ENCODE measurements at places on chromosomes 1 and 21. TPM values are rescaled to one million over a fixed set of nuclear protein-coding genes. Genes with fewer than 3 reads are reported as not detected.

Gene SMIM1
- 7.0 TPM for total RNA-seq

DNA sequence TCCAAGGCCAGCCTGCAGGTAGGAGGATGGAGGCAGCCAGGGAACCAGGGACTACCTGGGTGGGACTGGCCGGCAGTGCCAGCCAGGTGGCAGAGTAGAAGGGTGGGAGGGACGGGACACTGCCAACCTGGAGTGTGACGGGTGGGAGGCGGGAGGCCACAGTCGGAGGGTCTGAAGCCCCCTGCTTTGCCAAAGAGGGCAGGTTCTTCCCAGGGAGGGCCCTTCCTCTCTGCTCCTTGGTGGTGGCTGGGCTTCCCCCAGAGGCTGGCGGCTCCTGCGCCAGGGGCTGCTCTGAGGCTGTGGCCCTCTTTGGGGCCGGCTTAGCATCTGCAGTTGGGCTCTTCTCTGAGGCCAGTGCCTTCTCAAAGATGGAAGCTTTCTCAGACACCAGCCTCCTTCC lies 8.7 kb upstream of the TNNT2 start:
- peaks cover 15% of the 10 kb centered on the region for H3K36me3 ChIP-seq
- no peaks in the 10 kb centered on the region for H3K27me3 ChIP-seq
- no peak overlapping the region for H3K27ac ChIP-seq
- no peak overlapping the region for H3K4me3 ChIP-seq
- no peak for DNase-seq
- H3K4me1 ChIP-seq: peaks cover 7% of the 10 kb centered on the region

DNA sequence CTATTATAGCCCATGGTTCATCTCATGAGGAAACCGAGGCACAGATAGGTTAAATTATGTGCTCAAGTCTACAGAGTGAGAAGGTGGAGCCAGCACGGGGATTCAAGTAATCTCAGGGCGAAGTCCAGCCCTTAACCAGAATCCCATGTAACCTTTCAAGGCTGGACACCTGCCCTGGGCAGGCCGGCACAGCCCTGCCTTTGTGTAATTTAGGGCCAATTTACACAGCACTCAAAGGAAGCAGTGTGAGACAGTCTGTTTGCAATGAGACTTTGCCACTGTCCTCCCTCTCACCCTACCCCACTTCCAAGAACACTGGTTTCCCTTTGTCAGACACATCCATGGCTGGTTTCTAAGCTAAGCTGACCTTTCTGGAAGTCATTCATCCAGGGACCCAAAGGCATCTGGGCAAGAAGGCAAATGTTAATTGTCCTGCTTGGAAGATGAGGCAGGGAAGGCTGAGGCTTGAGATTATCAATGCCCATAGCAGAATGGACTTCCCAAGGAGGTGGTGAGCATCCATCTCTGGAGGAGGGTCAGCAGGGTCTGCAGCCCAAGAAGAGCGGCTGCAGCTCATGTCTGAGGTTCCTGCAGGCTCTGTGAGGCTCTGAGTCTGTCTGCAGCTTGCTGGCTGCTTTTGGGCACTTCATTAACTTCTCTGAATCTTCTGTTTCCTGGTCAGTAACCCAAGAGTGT lies 159.2 kb downstream of the TRABD2B start:
- H3K4me1 ChIP-seq: no peaks in the 10 kb centered on the region
- no peaks in the 10 kb centered on the region for H3K36me3 ChIP-seq
- DNase-seq: no peak
- no peak overlapping the region for H3K4me3 ChIP-seq

- H3K27me3 ChIP-seq: no peaks in the 10 kb centered on the region
- no peaks in the 10 kb centered on the region for H3K36me3 ChIP-seq
- no peak overlapping the region for H3K4me3 ChIP-seq
- no peak for DNase-seq
- H3K4me1 ChIP-seq: peaks cover 12% of the 10 kb centered on the region
Measured at GRCh38 chr21:43304621-43305335, 122.2 kb downstream of the SIK1 start.

Gene NCAM2
- 0.82 TPM for total RNA-seq

GRCh38 chr1:201870397-201870796 lies 18.3 kb upstream of the SHISA4 start:
- DNase-seq: no peak
- H3K4me1 ChIP-seq: no peaks in the 10 kb centered on the region
- peaks cover 12% of the 10 kb centered on the region for H3K36me3 ChIP-seq
- no peaks in the 10 kb centered on the region for H3K27me3 ChIP-seq
- H3K27ac ChIP-seq: no peak overlapping the region

DNA sequence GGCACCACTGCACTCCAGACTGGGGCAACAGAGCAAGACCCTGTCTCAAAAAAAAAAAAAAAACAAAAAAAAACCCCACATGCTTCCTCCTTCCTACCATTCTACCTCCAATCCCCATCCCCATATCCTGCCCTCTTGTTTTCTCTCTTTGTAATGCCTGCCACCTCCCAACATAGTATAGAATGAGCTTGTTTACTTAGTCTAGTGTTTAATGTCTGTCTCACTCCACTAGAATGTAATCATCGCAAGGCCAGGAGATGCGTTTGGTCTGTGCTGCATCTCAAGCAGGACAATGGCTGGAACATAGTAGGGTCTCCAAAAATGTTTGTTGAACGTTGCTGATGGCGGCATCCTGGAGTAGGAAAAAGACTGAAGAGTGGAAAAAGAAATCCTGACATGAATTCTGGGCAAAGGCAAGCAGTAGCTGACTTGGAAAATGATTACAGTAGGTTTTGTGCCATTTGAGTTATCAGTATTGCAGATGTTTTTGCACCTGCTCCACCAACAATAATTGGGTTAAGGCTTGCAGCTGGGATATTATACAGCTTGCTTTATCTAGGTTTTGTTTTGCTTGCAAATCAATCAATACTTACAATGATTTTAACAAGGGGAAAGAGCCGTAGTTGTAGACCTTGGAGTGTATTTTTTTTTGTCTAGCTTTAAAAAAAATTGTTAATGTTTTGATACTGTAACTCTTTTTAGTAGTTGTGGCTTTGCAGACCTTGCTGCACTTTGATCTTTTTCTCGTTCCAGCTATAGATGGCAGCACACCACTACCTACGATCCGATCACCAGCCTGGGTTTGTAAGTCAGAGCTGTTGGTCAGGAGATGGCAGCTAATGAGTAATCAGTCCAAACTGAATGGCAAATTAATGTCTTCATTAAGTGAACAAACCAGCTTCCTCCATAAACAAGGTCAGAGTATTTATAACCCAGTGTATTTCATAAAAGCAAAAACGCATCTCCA lies 62.4 kb downstream of the BACH1 start:
- no peaks in the 10 kb centered on the region for H3K4me1 ChIP-seq
- peaks cover 5% of the 10 kb centered on the region for H3K36me3 ChIP-seq
- no peaks in the 10 kb centered on the region for H3K27me3 ChIP-seq
- H3K4me3 ChIP-seq: no peak overlapping the region
- H3K27ac ChIP-seq: no peak overlapping the region

DNA sequence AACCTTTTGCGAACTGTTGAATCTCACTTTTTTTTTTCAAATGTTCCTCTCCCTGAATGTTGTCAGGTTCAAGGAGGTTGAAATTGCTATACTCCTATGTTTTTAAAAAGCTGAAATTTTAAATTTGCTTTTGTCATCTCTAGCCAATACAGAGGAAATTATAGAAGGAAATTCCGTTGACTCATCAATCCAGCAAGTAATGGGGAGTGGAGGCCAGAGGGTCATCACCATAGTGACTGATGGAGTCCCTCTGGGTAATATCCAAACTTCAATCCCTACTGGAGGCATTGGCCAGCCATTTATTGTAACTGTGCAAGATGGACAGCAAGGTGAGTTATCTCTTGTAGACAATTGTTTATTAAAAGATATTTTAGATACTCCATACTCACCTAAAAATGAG lies 36.3 kb downstream of the GABPB2 start:
- no peak overlapping the region for H3K27ac ChIP-seq
- no peaks in the 10 kb centered on the region for H3K27me3 ChIP-seq
- no peaks in the 10 kb centered on the region for H3K4me1 ChIP-seq
- H3K36me3 ChIP-seq: peaks cover 3% of the 10 kb centered on the region
- DNase-seq: no peak
- no peak overlapping the region for H3K4me3 ChIP-seq

GRCh38 chr1:240701412-240701811 lies 89.5 kb upstream of the GREM2 start:
- DNase-seq: no peak
- H3K36me3 ChIP-seq: no peaks in the 10 kb centered on the region
- no peak overlapping the region for H3K4me3 ChIP-seq
- no peaks in the 10 kb centered on the region for H3K4me1 ChIP-seq
- no peak overlapping the region for H3K27ac ChIP-seq
- no peaks in the 10 kb centered on the region for H3K27me3 ChIP-seq

Gene REG4
- not detected for total RNA-seq

DNA sequence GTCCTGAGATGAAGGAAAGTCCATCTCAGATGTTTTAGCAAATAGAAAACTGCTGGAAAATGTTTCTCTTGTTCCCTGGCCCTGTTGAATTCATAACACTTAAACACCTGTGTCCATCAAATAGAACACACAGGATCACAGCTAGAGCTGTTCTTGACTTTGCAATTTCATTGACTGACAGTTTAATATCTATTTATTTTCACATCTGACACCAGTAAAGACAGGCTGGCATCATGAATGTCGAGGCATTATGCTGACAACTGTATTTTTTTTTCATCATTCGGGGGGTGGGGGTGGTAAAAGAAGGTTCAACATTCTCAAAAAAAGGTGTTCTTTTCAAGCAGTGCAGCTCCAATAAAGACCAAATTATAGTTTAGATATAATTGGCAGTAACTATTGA lies 591.2 kb upstream of the PTBP2 start:
- no peaks in the 10 kb centered on the region for H3K4me1 ChIP-seq
- no peak for DNase-seq
- no peak overlapping the region for H3K4me3 ChIP-seq
- no peaks in the 10 kb centered on the region for H3K36me3 ChIP-seq

Gene MCL1
- total RNA-seq: 253 TPM

Gene IPP
- 20.0 TPM for total RNA-seq

DNA sequence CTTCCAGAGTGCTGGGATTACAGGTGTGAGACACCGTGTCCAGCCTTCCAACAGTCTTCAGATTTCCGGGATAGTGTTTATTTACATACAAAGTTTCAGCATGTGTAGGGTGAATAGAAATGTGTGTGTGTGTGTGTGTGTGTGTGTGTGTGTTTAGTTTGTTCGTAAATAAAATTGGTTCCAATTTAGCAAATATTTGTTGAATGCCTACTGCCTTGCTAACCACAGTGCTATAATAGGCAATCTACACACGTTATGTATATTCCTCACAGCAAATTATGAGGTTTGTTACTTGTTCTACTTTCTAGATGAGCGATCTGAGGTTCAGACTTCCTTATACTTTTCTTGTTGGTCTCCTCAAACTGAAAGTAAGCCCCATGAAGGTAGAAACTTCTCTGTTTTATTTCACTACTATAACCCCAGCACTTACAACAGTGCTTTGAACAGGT lies 32.8 kb upstream of the EPS15 start:
- H3K36me3 ChIP-seq: no peaks in the 10 kb centered on the region
- no peak overlapping the region for H3K27ac ChIP-seq
- no peaks in the 10 kb centered on the region for H3K27me3 ChIP-seq
- no peaks in the 10 kb centered on the region for H3K4me1 ChIP-seq

Gene TRIM67
- not detected for total RNA-seq

GRCh38 chr1:189336115-189337100 lies 1141.3 kb downstream of the BRINP3 start:
- H3K36me3 ChIP-seq: no peaks in the 10 kb centered on the region
- H3K27ac ChIP-seq: no peak overlapping the region
- H3K4me3 ChIP-seq: no peak overlapping the region
- no peaks in the 10 kb centered on the region for H3K4me1 ChIP-seq
- no peak for DNase-seq

- H3K36me3 ChIP-seq: no peaks in the 10 kb centered on the region
- no peak overlapping the region for H3K4me3 ChIP-seq
- no peak overlapping the region for H3K27ac ChIP-seq
- no peaks in the 10 kb centered on the region for H3K4me1 ChIP-seq
- no peak for DNase-seq
Measured at GRCh38 chr1:10799726-10800125, 3.3 kb upstream of the CASZ1 start.

Data from kidney (tissue), 22 donors.